Naive thymus-derived CD4-positive, alpha-beta T cell (primary cell): ENCODE measurements at places on chromosomes 4 and X. TPM values are rescaled to one million over a fixed set of nuclear protein-coding genes. Genes with fewer than 3 reads are reported as not detected.

- DNase-seq = no peak
These were observed 47.1 kb downstream of the EVC2 start for GRCh38 chr4:5661237-5661636.

DNA sequence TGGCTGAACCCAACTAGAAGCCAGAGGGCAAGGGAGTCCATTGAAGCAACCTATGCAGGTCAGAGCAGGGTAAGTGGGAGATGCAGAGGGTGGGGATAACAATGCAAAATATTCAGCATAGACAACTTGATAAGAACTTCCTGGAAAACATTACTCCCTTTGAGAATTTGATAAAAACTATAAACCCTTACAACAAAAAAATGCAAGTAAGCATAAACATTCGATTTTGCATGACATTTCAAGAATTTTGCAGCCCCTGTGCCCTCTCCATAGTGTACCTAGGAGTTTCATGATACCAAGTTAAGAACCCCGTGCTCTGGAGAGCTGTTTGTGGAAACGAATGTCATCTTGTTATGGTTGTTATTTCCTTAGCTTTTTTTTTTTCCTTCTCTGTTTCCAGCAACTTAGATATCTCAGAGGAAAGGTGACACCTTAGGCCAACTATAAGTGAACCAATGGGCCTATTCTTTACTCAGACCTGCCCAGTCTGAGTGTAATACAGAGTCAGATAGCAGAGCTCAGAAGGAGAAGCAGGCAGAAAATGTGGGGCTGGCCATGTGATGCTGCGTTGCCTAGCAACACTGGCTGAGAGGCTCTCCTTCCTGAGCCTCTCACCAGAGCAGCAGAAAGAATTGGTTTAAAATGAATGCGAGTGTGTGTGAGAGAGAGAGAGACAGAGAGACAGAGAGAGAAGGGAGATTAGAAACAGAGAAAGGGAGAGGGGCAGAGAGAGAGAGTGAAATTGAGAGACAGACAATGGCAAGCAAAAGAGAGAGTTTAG lies 36.7 kb upstream of the GABRQ start:
- DNase-seq = no peak

DNA sequence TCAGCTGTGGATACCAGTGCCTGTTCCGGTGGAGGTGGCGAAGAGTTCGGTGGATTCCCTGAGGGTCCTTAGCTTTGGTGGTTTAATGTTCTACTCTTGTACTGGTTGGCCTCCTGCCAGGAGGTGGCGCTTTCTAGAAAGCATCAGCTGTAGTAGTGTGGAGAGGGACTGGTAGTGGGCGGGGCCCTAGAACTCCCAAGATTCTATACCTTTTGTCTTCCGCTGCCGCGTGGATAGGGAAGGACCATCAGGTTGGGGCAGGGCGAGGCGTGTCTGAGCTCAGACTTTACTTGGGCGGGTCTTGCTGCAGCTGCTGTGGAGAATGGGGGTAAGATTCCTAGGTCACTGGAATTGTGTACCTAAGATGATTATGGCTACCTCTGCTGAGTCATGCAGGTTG lies 390.3 kb downstream of the FAM47A start:
- no peak for DNase-seq

DNA sequence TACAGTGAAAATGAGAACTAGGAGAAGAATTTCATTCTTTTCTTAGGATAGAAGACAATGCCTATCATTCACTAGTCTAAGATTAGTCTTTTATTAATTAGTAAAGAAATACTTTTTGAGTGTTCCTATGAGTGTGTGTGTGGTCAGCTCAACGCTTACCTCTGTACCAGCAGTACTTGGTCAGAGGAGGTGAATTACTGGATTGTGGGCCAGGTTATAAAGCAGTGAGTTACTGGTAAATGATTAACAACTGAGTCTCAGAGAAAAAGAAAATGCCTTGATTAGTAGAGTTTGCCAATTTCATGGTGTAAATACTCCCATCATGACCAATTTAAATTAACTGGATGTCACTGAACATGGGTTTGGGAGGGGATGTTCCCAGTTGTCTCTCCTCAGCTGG lies 444.6 kb downstream of the STIM2 start:
- no peak for DNase-seq

- no peak for DNase-seq
These were observed 94.6 kb upstream of the GALNT7 start for GRCh38 chr4:173073939-173074500.

- DNase-seq = no peak
These were observed 12.3 kb downstream of the AASDH start for GRCh38 chr4:56374956-56375355.

- no peak for DNase-seq
These were observed 18.9 kb downstream of the RAB33B start for GRCh38 chr4:139472852-139473251.

DNA sequence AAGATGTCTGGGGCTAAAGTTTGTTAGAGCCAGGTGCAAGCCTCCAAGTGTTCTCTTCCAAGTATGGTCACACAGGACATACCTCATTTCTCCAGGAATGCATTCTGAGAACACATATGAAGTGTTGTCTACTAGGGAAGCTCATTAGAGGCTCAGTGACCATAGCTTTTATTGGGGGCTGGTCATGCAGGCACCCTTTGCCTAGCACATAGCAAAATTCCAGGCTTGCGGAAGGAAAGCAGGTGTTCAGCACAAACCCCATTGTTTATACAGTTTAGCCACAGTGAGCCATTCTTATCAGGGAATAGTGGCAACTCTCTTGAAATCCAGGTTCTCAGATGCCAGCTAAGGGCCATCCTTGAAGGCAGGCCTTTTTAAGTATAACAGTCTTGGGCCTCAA lies 339.4 kb upstream of the ZCCHC13 start:
- no peak for DNase-seq

GRCh38 chrX:41472231-41472815 lies 25.2 kb downstream of the NYX start:
- DNase-seq = no peak

DNA sequence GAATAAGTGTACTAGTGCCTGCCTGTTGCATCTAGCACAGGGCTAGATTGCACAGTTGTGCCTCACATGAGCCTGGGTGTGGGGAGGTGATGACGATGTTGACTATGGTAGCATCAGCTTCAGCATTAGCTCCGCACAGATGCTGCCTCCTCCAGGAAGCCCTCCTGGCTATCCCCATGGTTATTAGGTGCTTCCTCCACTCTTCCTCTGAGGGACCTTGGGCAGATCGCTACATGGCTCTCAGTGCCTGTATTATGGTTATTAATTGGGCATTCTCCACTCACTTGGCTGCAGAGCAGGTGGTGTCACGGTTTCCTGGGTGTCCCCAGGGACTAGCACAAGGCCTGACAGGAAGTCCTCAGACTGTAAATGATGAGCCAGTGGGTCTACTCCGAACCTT lies 325.6 kb downstream of the ARHGAP10 start:
- no peak for DNase-seq

DNA sequence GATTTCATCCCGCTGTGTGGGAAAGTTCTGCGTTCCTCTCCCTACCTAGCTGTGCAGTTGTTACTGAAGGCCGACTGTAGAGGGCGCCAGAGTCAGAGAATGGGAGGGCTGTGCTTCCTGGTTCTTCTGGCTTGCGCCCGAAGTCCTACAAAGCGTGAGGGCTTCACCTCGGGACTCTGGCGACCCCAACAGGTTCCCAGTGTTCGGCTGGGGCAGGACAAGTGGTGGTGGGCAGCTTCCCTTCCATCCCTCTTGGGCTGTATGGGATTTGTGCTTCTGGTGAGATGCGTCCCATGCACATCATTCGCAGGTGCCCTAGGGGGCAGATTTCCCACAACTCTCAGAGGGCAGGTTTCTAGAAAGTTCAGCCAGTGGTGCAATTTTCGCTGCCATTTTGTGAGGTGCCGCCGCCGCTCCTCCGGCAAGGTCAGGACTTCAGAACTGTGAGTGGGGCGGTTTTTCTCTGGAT lies 27.3 kb downstream of the CT45A1 start:
- DNase-seq = peak; percentile 19

GRCh38 chr4:1258457-1258856 lies 9.5 kb upstream of the CTBP1 start:
- DNase-seq = no peak

- DNase-seq = no peak
These were observed 170.7 kb downstream of the PTTG2 start for GRCh38 chr4:38130884-38131283.

GRCh38 chr4:780716-781492 lies 45.0 kb downstream of the CPLX1 start:
- DNase-seq = no peak

DNA sequence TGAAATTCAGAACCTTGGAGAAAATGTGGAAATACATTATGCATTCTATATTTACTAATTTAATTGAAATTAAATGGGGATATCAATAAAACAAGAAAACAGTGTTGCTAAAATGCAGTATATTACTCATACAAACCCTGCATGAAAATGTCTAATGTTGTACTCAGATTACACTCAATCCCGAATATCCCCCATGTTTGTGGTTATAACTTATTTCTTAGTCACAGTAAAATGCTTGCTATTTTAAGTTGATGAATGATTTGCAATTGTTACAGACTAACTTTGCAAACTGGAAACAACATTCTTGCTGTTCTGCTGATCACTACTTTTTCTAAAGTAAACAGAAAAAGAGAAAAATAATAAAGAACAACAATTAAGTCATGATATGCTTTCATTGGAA lies 33.1 kb upstream of the ANXA10 start:
- no peak for DNase-seq

GRCh38 chr4:40621229-40621591 lies 8.5 kb downstream of the RBM47 start:
- DNase-seq = no peak

DNA sequence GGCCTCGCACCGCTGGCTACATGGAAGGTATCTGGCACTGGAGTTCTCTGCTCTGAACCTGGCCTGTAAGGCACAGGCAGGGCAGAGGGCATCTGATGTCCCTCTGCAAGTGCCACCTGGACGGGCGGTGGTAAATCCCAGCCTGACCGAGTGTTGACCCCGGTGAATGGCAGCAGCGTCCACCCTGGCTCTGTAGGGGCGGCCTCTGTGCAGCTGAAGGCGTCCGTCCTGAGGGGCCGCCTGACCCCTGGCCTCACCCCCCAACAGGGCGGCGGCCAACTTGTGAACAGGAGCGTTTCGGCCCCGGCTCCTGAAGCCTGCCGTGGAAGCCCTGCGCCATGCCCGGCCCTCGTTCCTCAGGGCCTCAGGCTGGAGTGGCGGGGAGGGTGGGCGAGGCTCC lies 51.4 kb downstream of the CPZ start:
- DNase-seq = no peak

- DNase-seq = no peak
These were observed 161.8 kb downstream of the RAP1GDS1 start for GRCh38 chr4:98423009-98423408.

DNA sequence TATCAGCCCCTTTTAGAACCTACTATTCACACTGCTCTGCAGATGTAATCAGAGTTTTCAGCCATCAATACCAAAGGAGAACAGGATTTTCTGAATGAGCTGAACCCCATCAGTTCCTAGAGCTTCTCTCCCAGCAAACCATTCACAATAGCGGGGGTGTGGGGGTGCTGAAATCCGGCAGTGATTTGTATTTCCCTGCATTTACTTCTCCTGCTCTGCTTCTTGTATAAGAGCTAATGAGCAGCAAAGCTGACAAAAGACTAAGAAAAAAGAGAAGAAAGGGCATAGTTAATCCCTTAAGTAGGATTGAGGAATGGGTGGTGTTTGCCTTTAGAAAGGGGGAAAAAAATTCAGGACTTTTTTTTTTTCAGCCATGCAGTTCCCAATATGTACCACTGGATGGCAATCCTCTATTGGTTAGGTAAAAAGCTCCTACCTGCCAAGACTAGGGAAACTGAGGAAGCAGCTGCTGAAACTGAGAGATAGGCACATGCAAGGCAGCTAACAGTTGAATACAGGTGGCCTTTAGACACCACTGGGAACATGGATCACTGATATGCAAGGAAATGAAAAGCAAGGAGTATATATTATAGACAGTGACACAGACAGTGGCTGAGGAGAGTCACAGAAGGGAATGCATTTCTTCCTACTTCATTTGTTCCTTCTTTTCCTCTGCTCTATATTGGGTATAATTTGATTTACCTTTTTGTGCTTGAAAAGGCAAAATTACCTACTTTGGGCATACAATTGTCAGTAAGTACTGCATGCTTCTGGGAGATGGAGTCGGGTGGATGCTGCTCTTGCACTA lies 217.9 kb downstream of the HS6ST2 start:
- DNase-seq = no peak

- DNase-seq = no peak
These were observed 11.4 kb upstream of the GPR34 start for GRCh38 chrX:41677183-41678060.

- DNase-seq = peak; percentile 50
These were observed 174.5 kb downstream of the NSUN7 start for GRCh38 chr4:40924096-40924792.

DNA sequence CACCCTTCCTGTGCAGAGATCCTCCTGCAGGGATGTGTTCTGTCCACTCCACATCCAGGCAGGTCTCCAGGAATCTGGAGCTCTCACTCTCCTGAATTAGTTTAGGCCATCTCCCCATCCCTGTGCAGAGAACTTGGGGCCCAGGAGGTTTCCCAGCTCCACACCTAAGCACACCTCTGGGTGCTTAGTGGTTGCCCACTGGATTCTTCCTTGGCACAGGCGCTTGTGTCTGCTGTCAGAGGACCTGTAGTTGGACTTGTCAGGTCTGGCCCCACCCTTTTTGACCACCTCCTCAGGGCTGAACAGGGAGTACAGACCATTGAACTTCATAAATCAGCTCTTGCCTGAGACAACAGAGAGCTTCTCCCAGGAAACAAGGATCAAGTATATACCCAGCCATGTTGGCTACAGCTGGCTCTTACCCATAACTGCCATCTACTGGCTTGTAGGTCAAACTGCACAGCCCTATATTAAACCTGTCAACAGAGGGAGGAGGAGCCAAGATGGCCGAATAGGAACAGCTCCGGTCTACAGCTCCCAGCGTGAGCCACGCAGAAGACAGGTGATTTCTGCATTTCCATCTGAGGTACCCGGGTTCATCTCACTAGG lies 275.5 kb downstream of the PPARGC1A start:
- DNase-seq = no peak

GRCh38 chrX:73561801-73562200 lies 1.2 kb upstream of the CHIC1 start:
- no peak for DNase-seq

DNA sequence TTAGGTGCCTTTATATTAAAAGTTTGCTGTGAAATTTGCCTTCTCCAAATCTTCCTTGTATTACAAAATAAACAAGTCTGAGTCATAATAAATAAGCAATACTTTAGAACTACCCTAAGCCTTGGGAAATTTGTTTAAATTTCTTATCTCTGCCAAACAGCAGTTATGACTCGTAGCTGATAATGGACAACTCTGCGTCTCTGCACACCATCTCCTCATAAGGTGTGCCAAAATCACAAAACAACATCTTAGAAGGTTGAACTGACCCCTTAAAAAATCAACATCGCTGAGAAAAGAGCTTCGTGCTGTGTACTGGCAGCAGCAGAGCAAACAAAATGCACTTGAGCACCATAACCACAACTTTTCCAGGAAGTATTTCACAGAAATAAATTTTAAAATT lies 22.0 kb downstream of the OR13H1 start:
- no peak for DNase-seq

The UGT2B15 gene
- not detected for total RNA-seq

The FAM53A gene
- total RNA-seq = 2.6 TPM

The PARM1 gene
- total RNA-seq = 0.91 TPM

The TMPRSS11F gene
- total RNA-seq = not detected

The DCAF4L1 gene
- 0.24 TPM for total RNA-seq

The FMR1NB gene
- not detected for total RNA-seq

The PSMD10 gene
- total RNA-seq = 32.5 and 36.8 TPM in 2 replicates

The AKAP14 gene
- not detected for total RNA-seq
